ENCODE measurements at places on chromosomes 4 and X.
A peak's percentile ranks its signal among the peaks of the same experiment; 100 is the strongest.

DNA sequence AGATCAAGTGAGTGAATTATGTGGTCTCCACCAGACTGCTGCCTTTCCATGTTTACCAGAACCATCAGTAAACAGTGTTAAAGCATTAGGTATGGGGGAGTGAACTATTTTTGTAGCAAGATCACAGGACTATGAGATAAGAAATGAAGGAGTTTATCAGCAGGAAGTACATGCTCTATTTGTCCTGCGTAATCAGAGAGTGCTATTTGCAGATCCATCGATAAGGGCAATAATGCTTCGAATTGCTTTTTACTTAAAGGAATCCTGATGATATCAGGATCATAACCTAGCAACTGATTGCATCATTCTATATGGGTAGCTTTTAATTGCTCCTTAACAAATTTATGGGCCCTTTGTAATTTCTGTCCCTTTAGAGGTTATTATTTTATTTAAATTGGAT lies 57.1 kb downstream of the RBM46 start:
- DNase-seq, result no peak

DNA sequence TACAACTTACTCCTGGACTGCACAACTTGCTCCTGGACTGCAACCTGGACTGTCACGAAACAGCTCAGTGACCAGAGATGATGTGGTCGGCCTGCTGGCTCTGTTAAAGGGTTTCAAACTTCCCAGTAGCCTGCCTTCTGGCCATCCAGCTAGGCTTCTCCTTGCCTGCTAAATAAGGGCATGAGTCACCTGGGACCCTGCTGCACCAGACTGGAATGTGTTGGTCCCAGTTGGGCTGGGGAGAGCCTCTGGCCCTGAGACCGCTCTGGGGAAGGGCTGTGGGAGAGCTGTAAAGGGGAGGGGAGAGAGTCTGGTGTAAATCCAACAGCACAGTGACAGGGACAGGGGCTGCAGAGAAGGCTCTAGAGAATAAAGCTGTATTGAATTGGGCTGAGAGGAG lies 165.8 kb downstream of the VSIG4 start:
- DNase-seq, result no peak

DNA sequence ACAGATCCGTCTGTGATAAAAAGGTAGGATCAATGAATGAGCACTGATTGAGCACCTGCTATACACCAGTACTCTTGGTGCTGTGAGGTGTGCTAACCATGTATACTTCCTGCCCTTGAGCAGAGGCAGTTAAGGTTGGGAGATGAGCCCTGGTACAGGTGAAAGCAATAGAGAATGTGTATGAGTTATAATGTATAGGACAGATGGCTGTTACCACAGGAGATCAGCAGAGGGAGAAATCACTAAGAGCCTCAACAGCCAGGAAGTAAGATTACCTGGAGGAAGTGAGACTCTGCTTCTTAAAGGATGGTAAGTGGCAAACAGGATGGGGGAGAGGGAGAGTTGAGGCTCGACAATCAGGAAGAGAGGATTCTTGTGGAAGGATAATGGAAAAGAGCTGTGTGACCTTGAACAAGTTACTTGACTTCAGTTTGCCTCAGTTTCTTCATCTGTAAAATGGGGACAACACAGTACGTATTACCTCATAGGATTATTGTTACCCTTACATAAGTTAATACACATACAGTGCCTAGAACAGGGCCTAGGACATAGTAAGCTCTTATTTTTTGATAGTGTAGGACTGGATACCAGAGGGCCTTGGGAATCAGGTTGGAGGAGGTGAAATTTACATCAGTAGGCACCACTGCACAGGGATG lies 9.1 kb downstream of the CXCR3 start:
- DNase-seq, result no peak

DNA sequence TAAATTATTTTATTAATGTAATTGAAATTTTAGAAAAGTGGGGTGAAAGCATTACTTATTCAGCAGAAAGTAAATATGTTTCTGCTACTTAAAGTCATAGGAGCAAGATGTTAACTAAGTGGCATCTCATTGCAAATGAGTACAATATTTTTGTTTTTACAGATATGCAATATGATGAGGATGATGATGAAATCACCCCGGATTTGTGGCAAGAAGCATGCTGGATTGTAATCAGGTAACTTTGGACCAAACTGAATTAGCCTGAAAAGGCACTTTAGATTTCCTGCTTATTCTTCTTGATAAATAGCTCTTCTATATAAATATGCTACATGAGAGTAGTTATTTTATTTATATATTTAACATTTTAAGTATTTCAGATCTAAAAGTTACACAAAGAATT lies 7.5 kb downstream of the POLR2B start:
- DNase-seq, result no peak

DNA sequence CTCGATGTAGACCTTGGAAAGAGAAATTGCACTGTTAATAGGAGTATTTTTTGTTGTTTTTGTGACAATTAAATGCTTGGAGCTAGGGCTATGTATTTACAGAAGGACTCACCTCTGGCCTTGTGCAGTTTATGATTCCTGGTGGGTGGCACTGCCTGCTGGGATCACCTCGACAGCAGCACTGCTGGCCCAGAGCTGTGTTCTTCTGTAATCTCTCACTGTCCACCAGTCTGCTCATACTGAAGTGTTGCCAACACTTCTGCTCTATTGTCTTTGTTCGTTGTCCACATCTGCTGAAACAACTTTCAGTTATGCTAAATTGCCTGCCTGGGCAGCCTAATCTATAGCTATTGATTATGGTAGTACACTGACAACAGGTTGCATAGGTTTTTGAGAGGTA lies 194.4 kb upstream of the ANK2 start:
- DNase-seq, result no peak

- no peak for DNase-seq
Observed at GRCh38 chrX:153649178-153649914, 2.3 kb downstream of the DUSP9 start.

GRCh38 chr4:1266881-1267763 lies 18.2 kb upstream of the CTBP1 start:
- DNase-seq, result no peak

GRCh38 chr4:71995297-71995696 lies 36.5 kb upstream of the NPFFR2 start:
- DNase-seq, result no peak

DNA sequence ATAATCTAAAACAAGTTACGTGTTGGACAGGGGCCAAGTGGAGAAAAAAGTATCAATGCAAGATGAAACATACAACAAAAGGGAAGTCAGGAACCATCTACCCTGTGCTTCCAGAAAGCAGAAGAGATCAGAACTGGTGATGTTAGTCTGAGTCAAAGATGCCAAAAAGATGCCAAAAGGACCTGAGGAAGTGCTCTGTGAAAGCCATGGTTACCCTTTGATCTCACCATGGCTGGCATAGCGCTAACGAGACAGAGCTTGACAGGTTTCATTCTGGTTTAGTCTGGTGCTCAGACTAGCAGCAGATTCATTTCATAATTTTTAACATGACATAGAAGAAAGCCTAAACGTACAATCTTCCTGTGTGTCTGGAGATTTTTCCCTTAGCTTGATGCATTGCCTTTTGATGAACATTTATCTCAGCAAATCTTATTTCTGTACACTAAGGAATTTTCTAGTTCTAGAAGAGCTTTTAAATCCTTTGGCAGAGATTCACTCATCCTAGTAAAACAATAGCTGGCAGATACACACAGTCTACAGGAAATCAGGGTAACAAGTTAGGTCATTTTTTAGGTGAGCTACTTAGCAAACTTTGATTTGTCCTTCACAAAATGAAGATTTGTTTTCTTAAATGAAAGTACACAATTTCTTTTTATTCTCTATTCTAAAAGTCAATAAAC lies 87.7 kb downstream of the COL25A1 start:
- no peak for DNase-seq

DNA sequence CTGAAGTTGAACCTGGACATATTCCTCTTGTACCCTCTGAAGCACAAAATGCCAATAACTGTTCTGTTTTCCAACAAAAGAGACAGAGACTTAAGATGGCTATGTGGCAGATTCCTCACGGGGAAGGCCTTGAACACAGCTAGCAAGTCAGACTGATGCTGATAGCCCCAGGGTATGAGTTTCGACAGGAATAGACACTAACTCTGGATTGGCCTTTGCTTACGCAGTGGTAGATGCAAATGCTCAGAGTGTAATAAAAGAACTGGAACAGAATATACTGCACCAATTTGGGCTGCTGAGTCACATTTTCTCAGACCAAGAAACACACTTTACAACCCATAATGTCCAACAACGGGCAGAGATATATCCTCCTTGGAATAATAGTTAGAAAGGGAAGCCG lies 173.8 kb downstream of the DLG3 start:
- no peak for DNase-seq

DNA sequence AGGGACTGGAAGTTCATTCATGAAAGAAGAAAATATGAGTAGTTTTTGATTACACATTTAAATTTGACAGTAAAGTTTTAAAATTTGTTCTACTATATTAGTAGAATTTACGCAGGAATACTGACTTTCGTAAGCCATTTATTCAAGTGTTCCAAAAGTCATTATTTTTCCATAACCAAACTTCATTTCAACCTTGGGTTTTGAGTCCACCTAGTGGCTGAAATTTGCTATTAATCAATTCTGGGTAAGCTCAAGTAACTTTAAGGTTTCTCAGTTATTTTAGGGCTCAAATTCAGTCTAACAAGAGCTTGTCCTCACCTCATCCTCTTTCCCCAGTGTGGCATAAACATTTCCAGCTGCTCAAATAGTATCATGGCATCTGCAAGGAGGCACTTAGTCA lies 175.4 kb downstream of the SH3BGRL start:
- DNase-seq, result no peak

GRCh38 chr4:2545321-2546013 lies 9.0 kb downstream of the FAM193A start:
- DNase-seq, result no peak

DNA sequence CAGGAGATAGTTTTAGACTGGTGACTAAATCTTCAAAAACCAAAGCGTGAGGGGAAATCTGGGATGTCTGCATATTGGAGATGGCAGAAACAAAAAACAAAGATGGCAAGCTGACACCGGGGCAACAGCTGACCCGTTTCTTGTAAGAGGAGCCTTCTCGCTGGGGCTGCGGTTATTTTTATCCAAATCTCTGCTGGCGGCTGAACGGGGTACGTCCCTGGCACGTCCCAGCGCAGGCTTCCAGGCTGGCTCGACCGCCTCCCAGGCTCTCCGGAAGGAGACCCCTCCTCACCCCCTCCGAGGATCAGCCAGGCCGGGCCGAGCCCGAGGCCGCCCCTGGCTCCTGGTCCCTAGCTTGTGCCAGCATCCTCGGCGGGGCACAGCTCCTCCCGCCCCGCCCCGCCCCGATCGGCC lies 403 bp downstream of the SGCB start:
- peak; percentile 12 for DNase-seq

DNA sequence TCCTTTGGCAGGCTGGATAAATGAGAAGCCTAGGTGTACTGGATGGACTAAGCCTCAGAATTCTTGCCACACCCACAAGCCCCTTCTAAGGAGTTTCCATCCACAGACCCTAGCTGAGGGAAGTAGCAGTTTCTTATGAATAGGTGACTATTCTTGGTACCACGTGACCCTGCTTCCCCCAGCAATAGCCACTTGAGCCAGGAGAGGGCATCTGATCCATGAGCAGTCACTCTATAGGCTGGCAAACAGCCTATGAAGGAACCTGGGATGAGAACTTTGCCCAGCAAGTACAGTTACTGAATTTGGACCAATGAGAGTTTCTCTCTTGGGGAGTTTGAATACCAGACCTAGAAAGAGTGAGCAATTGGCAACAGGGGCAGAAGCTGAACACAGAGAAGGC lies 84.0 kb downstream of the RTL9 start:
- DNase-seq, result no peak

DNA sequence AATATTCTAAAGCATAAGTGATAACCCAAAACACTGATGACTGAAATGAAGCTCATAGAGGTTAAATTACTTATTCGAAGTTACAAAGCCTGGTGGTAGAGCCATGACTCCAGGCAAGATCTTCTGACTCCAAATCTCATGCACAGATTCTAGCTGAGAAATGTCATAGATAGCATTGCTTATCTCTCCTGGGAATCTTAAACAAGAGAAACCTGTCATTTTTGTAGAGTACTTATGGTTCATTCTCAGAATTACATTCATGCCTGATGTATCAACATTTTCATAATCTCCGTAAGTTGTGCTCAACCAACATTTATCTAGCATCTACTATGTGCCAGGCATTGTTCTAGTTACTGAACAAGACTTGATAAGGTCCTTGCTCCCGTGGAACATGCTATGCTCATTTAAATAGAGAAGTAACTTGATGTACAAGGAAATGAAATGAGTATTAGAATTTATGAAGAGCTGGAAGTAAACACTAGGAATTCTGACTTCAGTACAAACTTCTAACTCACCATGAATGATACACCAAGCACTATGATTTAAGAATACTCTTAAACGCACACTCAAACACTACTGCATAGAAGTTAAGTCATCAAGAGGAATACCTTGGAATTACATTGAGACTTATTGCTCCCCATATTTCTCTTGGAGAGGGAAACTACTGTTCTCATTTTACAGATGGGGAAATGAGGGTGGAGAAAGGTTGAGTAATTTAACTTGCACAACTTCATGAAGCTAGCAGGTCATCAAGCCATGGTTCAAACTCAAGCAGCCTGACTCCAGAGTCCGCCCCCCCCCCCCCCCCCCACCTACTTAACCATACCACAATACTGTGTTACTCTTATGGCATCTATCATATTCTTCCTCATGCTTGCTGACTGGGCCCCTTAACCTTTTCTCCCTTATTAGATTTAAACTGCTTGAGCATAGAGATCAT lies 45.4 kb downstream of the MBNL3 start:
- no peak for DNase-seq

GRCh38 chr4:827209-828081 lies 1.5 kb upstream of the CPLX1 start:
- no peak for DNase-seq

DNA sequence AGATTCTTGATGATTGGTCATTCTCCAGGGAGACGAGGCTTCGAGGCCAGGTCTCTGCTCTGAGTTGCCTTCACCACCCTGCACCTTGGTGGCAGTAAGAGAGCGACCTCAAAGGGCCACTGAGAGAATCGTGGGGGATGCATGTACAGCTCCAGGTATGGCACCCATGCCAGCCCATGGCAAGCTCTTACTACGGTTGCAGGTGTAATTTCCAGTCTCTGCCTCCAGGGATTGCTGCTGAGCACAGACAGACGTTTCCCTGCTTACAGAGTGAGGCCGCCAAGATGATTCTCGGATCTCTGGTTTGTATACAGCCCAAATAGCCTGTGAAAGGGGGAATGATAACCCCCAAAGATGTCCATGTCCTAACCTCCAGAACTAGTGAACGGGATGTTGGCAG lies 16.3 kb upstream of the DRD5 start:
- DNase-seq, result no peak
